ENCODE measurements at places on chromosomes 13 and 19. TPM values are rescaled to one million over a fixed set of nuclear protein-coding genes. Genes with fewer than 3 reads are reported as not detected.

Gene OVOL3
- total RNA-seq, result not detected

DNA sequence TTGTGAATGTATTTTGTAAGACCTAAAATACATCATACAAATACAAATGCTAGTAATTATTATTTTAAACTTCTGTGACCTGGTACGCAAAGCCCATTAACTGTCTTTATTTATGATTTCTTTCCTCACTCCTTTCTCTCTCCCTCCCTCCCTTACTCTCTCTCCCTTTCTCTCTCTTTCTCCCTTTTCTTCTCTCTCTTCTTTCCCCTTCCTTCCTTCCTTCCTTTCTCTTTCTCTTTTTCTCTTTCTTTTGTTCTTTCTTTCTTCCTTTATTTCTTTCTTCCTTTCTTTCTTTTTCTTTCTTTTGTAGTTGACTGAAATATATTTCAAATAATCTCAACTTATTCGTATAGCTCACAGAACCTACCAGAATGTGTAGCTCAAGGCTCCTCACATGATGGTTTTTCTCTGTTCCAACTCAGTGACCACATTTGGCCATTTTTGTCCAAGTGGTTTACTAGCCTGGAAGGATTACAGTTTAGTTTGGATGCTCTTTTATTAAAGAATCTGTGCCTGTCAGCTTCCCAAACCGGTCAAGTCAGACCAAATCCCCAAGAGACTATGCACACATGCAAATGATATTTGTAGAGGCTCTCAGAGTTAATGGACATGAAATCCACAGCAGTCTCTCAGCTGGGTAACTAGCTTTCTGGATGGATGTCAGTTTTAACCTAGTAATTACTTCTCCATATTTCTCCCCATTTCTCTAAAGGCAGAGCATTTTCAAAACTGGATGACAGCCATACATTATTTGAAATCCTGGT is 71.7 kb downstream of the POSTN start:
- no peak for DNase-seq

GRCh38 chr13:85040215-85040614 is 759.0 kb downstream of the SLITRK6 start:
- no peak for DNase-seq

DNA sequence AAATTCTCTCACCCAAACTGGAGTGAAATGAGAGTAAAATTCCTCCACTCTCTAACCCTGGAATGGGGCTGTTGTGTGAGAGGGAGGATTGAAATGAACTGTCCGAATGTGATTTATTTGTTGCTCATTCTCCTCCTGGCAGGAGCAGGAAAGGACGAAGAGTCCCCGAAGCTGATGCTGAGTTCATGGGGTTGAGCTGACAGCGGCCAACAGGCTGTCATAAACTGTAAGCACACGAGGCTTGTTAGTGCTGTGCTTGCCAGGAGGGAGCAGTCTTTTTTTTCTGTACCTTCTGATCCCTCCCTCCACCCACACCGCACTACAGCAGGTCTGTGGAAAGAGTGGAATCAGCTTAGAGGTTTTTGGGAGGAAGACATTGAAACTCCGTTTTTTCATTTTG is 33.1 kb upstream of the ZNF331 start:
- DNase-seq, result no peak

Gene TIMM29
- 58.2 TPM for total RNA-seq

- DNase-seq, result no peak
Measured at GRCh38 chr13:100304229-100304628, 215.3 kb downstream of the PCCA start.

- no peak for DNase-seq
Measured at GRCh38 chr13:108741930-108742329, 112.5 kb downstream of the MYO16 start.

- DNase-seq, result peak; percentile 10
Measured at GRCh38 chr19:30781519-30781918, 409.3 kb downstream of the ZNF536 start.

DNA sequence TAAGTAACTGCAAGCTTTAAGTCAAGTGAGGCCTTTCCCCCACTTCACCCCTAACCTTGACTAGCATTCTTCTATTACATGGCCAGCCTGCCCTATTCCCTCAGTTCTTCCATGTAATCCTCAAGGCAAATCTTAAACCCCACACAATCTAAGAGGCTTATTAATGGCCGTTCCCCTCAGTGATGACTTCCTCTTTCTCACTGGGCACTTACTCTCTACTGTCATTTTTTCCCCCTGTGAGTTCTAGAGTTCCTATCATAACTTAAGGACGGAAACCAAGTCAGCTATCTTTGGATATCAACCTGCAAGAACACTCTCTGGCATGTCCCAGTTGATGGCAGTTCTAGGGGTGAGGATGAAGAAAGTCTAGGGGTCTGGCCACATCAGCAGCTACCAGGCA is 131.2 kb downstream of the DCLK1 start:
- no peak for DNase-seq

DNA sequence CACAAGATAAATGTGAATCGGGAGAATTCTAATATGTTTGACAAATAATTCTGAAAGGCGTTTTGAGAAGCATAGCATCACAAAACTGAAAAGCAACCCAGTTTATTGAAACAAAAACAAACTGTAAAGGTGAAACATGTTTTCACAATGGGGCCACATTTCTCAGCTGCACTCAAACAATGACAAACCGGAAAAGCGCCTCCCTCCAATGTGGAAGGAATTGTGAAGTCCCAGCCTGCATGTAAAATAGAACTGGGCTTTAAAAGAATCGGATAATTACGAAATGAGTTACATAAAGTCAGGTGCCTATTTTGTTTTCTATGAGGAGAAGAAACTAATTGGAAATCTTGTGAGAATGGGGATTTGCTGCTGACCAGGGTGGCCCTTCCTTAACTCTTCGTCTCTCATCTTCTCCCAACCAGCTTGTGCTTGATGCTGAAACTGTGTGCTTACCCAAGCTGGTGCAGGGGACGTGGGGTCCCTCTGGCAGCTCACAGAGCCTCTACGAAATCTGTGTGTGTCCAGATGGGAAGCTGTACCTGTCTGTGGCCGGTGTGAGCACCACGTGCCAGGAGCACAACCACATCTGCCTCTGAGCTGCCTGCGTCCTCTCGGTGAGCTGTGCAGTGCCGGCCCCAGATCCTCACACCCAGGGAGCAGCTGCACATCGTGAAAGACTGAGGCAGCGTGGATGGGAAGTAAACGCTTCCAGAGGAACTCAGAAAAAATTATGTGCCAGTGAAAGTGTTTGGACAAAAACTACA is 109.4 kb downstream of the SACS start:
- DNase-seq, result peak; percentile 22

Gene KLK4
- total RNA-seq, result not detected

GRCh38 chr13:72527333-72527732 is 200.1 kb downstream of the MZT1 start:
- no peak for DNase-seq

Gene ACER1
- total RNA-seq, result not detected

Gene GRIN2D
- 4.8 TPM for total RNA-seq

Gene LRG1
- total RNA-seq, result 0.30 TPM

Gene ZNF208
- not detected for total RNA-seq

- DNase-seq, result no peak
Measured at GRCh38 chr19:28636016-28636629, 576.8 kb downstream of the UQCRFS1 start.

Gene CEACAM20
- not detected for total RNA-seq

DNA sequence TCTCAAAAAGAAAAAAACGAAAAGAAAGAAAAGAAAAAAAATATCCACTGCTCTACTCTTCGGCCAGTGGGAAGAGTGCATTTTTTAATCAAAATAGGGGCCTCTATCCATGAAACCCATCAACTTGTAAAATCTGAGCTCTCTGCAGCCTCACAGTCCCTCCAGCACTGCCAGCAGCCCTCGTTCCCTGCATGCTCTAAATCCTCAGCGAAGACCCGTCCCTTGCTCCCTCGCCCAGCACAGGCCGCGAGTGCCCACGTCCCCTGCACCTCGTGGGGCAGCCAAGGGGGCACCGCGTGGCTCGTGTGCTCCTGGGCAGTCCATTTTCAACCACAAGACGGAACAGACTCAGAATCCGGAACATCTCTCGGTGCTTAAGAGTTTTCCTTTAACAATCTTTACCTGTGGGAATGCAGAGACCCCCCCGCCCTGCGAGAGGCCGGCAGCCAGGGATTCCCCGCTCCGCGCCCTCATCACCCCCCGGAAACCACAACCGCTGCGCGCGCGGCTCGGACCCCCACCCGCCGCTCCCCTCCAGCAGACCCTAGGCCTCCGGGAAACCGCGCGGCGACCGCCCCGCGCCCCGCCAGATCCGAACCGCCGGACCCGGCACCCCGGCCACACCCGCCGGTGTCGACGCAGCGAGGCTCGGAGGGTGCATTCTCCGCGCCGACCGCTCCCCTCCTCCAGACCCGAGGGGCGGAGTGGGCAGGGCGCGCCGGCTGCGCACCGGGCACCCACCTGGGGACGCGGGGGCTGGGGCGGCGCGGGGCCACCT is 638 bp downstream of the ANKRD27 start:
- no peak for DNase-seq

Data from H7 (cell line).